Left renal pelvis (tissue), 4 donors: ENCODE measurements at places on chromosomes 11 and 22. TPM values are rescaled to one million over a fixed set of nuclear protein-coding genes. Genes with fewer than 3 reads are reported as not detected.

The ADM2 gene
- 2.4 TPM for polyA plus RNA-seq

The TRIM5 gene
- polyA plus RNA-seq = 39.6 TPM

The POLR3H gene
- 30.5 TPM for polyA plus RNA-seq

The MMP8 gene
- not detected for polyA plus RNA-seq

The DUSP8 gene
- 2.6 TPM for polyA plus RNA-seq

The PKNOX2 gene
- 13.6 TPM for polyA plus RNA-seq

The CPSF7 gene
- 102 TPM for polyA plus RNA-seq

The CDC45 gene
- 14.0 TPM for polyA plus RNA-seq

The PRDM11 gene
- polyA plus RNA-seq = 21.3 TPM

The KRTAP5-8 gene
- 0.49 TPM for polyA plus RNA-seq

The KRTAP5-11 gene
- polyA plus RNA-seq = 0.29 TPM

The SLC35F2 gene
- 15.8 TPM for polyA plus RNA-seq

The PRR14L gene
- 27.9 TPM for polyA plus RNA-seq

The KBTBD3 gene
- polyA plus RNA-seq = 10.9 TPM

The PAMR1 gene
- polyA plus RNA-seq = 74.7 TPM

The KRTAP5-2 gene
- not detected for polyA plus RNA-seq

The HTATIP2 gene
- 4.7 TPM for polyA plus RNA-seq

The SCN2B gene
- 7.1 TPM for polyA plus RNA-seq

The LRRN4CL gene
- polyA plus RNA-seq = 9.5 TPM

The ZNHIT2 gene
- 11.1 TPM for polyA plus RNA-seq

The GLYAT gene
- polyA plus RNA-seq = 146 TPM

The OR6T1 gene
- polyA plus RNA-seq = not detected

The ROBO4 gene
- polyA plus RNA-seq = 19.3 TPM

The CYP2D6 gene
- polyA plus RNA-seq = 4.9 TPM

The DDI1 gene
- polyA plus RNA-seq = not detected

The CNIH2 gene
- polyA plus RNA-seq = 3.6 TPM

The VSIG2 gene
- 12.1 TPM for polyA plus RNA-seq

The GLB1L2 gene
- polyA plus RNA-seq = 19.7 TPM

The SCN3B gene
- polyA plus RNA-seq = 4.1 TPM
